ENCODE measurements at places on chromosomes 2 and 18.

- DNase-seq: no peak
Observed at GRCh38 chr2:105409717-105410116, 10.9 kb upstream of the FHL2 start.

DNA sequence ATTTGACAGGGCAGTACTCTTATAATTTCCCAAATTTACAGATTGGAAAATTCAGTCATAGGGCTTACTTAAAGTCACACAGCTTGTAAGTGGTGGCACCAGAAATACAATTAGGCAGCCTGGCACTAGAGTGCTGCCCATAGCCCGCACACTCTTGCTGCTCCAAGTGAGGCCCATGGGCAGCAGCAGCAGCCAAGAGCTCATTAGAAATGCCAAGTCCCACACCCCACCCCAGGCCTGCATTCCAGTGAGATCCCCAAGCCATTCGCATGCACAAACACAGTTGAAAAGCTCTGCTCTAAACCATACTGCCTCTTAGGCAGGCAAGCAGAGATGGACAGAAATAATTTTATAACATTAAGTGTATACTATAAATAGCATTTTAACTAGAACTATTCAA is 379.3 kb upstream of the PKDCC start:
- no peak for DNase-seq

DNA sequence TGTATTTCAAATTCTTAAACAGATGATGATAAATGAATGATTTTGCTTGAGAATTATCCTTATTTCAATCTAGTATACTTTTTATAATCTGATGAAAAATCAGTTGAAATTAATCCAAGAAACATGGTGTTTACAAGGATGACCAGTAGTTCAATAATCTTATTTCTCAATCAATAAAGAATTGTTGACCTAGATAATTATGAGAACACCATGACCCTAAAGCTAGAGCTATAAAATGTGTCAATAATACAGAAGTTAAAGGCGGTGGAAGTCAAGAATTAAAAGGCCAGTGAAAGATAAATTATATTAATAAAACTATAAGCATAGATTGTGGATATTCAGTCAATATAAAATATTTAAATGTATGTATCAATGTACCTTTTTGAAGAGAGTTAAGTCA is 667.4 kb upstream of the GCFC2 start:
- no peak for DNase-seq

DNA sequence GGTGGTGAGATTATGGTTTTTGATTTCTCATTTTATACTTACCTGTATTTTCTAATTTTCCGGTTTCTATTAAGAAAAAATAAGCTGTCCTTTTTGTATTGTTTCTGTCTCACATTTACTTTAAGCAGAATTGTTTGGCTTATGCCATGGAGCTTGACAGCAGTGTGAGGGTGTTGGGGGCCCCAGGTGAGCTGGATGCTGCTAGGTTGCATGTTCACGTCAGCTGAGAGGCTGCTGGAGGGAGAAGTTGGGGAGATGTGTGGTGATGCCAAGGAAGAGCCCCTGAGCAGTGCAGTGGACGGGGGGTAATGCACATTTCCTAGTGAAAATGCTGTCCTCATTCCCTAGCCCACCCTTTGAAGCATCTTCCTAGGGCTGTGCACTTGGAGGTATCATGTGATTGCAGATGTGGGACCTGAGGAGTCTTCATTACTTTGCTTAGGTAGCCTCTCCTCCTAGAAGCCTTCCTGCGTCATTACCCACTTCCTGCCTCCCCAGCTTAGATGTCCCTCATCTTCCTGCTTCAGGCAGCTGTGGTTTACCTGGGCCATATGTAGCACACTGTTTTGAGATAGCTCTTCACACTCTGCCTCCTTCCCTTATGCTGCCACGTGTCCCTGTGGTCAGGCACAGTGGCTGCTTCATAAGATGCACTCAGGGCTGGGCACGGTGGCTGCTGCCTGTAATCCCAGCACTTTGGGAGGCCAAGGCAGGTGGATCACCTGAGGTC is 16.2 kb downstream of the ATG16L1 start:
- peak; percentile 88 for DNase-seq

- DNase-seq: no peak
Observed at GRCh38 chr2:99399063-99399462, 61.9 kb downstream of the EIF5B start.

DNA sequence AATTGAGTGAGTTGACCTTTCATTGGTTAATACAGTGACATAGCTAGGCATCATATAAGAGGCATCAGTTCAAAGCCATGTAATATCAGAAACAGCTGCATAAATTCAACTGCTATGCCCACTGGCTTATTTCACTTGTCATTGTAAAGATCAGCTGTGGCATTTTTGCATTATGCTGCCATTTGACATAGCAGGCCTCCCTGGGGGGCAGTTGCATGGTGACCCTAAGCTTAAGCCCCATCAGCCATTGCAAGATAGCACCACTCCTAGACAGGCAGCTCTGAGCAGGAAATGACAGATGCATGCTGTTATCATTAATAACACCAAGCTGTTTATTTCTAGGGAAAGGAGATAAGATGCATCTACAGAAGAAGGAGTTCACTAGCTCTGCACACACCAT is 233.4 kb upstream of the CNTNAP5 start:
- DNase-seq: no peak

GRCh38 chr2:28627722-28628480 is 123.7 kb upstream of the PPP1CB start:
- DNase-seq: no peak

GRCh38 chr2:24690524-24690923 is 102.7 kb downstream of the PTRHD1 start:
- no peak for DNase-seq

DNA sequence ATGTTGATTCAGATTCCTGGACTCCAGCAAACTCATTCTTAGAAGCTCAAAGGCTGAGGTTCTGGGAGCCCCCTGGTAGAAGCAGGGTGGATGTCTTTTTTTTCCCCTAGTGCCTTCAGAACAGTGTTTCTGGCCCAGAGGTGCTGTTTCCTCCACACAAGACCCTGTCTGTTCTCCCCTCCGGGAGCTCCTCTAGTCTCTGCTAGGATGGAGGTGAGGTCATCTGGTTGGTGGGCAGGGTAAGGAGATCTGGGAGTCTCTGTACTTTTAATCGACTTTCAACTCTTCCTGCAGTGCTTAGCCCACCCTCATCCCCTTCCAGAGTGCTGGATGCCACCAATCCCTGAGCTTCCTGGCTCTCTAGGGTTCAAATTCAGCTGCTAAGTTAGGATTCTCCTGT is 192.0 kb downstream of the SH3BP4 start:
- DNase-seq: no peak

GRCh38 chr2:145079641-145080040 is 559.7 kb upstream of the ZEB2 start:
- DNase-seq: no peak

Data from CD4-positive, alpha-beta T cell treated with Interferon gamma for 1 hour (primary cell).